ENCODE measurements at places on chromosomes 6 and 20. TPM values are rescaled to one million over a fixed set of nuclear protein-coding genes. Genes with fewer than 3 reads are reported as not detected.

Gene HCRTR2
- not detected for total RNA-seq

Gene LPA
- not detected for total RNA-seq

Gene MOG
- not detected for total RNA-seq

Gene EDEM2
- total RNA-seq: 90.3 TPM

Gene DEFB128
- not detected for total RNA-seq

Gene TREML1
- not detected for total RNA-seq

Gene ZNF322
- 19.9 TPM for total RNA-seq

Gene SPATS1
- total RNA-seq: not detected

Gene SYCP2
- 0.32 TPM for total RNA-seq

Gene LY6G6F
- not detected for total RNA-seq

Gene CUL9
- total RNA-seq: 29.1 TPM

Gene PTGIS
- total RNA-seq: 5.6 TPM

Gene SLC35D3
- total RNA-seq: not detected

Gene NNAT
- total RNA-seq: 0.42 TPM

Gene TP53TG5
- total RNA-seq: not detected

Gene HLA-DQB1
- not detected for total RNA-seq

Gene HLA-DQB2
- total RNA-seq: not detected

Gene CST4
- not detected for total RNA-seq

Gene FAM83D
- 2.1 TPM for total RNA-seq

Gene SUN5
- not detected for total RNA-seq

Gene CRYBG1
- total RNA-seq: 3.6 TPM

Gene FAM50B
- total RNA-seq: 8.6 TPM

Gene PFDN4
- 110 TPM for total RNA-seq

Gene EFCAB8
- total RNA-seq: under 0.01 TPM

Gene PLCB4
- total RNA-seq: 2.7 TPM

Gene L3MBTL1
- total RNA-seq: 5.8 TPM

Gene PHACTR1
- total RNA-seq: 0.51 TPM

Gene PLA2G7
- not detected for total RNA-seq

Gene ROMO1
- 200 TPM for total RNA-seq

Gene COQ3
- 2.1 TPM for total RNA-seq

Gene CGA
- not detected for total RNA-seq

Gene CST5
- not detected for total RNA-seq

Gene ENPP4
- 0.74 TPM for total RNA-seq

Gene BTNL2
- total RNA-seq: not detected

Gene MEP1A
- not detected for total RNA-seq

Gene SFT2D1
- 47.2 TPM for total RNA-seq

Gene IL17A
- not detected for total RNA-seq

Gene ANKRD6
- 3.9 TPM for total RNA-seq

Gene RSPH4A
- 0.05 TPM for total RNA-seq

Gene VSX1
- total RNA-seq: not detected

Gene RPS10
- total RNA-seq: 934 TPM

Gene MUCL3
- total RNA-seq: not detected

Gene KCNQ5
- total RNA-seq: 5.0 TPM

Gene NKAIN2
- not detected for total RNA-seq

Gene MTFR2
- total RNA-seq: 0.30 TPM

Gene APOBEC2
- total RNA-seq: not detected

Gene NHLRC1
- 2.1 TPM for total RNA-seq

Gene PPP1R3G
- total RNA-seq: 1.5 TPM

Gene SLPI
- not detected for total RNA-seq

Gene PTCRA
- total RNA-seq: not detected

Gene TMEM244
- total RNA-seq: not detected

Gene TMEM170B
- total RNA-seq: 1.8 TPM

Measured in smooth muscle cell of the umbilical artery (primary cell).